ENCODE measurements at places on chromosomes 1 and 21.
A peak's percentile ranks its signal among the peaks of the same experiment; 100 is the strongest.

DNA sequence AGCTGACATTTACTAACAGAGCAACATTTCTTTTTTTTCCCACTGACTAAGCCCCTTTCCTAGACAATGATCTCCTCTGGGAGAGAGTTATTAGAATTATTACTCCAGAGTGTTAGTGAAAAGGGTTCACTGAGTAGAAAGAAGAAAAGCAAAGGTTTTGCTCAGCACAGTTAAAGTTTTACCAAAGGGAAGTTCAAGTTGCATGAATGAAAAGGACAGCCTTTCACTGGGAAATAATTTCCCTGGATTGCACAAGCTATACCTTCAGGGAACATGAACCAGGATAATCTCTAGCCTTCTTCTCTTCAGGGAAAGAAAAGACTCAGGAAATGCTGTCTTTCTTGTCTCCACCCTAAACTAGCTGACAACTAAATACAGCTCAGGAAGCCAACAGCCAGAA, 71.4 kb upstream of the ESRRG start:
- no peak for DNase-seq

DNA sequence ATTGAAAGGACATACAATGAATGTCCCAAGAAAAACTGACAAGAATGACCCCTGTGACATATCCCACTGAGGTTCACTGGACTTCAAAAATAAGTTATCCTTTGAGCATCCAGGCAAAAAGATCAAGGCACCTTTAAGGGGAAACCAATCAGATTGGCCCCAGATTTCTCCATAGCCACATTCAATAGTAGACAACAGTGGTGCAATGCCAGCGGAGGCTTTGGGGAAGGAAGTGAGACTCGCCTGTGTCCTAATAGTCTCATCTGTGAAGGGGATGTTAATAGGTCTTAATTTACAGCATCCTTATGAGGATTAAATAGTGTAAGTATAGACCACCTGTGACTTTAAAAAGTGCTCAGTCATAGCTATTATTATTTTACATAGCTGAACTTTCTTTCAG, 21.5 kb downstream of the RPL5 start:
- DNase-seq, result no peak

DNA sequence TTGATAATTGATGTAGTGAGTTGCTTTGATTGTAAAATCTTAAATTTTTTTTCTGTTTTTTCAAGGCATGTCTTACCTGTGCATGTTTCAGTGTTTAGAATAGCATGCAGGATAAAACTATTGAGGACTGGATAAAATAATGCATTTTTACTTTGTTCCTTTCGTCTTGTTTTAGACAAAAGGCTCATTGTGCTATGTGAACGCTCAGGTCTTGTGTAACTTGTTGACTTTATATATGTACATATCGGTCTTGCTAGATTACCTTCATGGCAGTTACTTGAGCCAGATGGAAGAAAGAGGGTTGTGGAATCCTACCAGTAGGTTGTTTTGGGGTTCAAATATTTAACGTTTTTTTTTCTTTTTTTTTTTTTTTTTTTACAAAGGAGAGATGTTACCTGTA, 7.0 kb downstream of the NFIA start:
- DNase-seq, result no peak

DNA sequence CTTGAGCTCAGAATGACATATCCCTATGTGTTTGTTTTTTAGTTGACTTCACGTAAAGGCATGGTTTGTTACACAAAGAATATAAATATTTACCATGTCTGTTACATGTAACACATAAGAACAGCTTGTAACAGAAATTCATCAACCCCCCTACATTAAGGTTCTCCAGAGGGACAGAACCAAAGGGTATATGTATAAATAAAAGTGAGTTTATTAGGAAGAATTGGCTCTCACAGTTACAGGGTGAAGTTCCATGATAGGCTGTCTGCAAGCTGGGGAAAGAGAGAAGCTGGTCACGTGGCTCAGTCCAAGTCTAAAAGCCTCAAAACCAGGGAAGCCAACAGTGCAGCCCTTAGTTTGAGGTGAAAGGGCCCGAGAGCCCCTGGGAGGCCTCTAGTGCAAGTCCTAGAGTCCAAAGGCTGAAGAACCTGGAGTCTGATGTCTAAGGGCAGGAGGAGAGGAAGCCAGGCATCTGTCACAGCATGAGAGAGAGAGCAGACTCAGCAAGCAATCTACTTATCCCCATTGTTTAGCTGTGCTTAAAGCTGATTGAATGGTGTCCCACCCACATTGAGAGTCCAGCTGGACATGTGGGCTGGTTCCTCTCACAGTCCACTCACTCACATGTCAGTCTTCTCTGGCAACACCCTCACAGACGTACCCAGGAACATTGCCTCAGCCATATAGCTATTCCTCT, 15.8 kb downstream of the THRAP3 start:
- DNase-seq, result no peak

DNA sequence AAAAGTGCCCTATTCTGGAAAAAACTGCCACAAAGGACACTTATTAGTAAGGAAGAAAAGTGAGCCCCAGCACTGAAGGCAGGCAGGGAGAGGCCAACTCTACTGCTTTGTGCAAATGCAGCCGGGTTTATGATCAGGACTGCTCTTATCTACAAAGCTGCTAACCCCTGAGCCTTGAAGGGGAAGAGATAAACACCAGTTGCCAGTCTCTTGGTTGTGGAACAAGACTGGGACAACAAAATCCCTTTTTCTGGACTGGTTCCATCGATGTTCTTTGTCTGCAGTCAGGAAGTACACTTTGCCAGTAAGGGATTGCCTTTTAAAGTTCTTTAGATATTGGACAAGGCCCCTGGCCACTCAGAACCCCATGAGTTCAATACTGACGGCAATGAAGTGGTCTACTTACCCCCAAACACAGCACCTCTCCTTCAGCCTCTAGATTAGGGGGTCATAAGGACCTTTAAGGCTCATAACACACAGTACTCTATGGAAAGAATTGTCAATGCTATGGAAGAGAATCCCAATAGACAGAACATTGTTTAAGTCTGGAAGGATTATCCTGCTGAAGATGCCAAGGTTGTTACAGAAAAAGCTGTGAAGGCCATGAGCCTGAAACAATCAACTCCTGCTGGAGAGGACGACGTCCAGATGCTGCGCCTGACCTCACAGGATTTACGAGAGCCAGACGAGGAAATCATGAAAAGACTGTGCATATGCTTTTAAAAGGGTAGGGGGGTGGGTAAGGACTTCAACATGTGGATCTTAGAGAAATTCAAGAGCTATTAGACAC, 43.6 kb downstream of the GNB1 start:
- peak; percentile 59 for DNase-seq

GRCh38 chr1:53410100-53410541, 49.1 kb upstream of the DMRTB1 start:
- DNase-seq, result peak; percentile 66

DNA sequence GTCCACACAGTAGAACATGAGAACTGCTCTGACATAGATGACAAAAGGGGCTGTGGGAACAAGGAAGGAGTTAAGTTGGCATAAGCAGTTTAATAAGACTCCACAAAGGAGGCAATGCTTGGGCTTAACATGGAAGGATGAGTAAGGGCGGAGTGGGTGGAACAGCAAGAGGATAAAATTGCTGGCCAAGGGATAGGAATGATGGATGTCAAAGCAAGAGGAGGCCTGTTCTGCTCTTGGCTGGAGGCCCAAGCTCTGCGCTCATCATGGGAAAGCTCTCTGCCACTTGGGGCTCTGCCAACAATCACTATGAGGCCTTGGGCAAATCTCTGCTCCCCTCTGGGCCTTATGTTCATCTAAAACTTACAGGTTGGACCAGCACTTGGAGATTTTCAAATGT, 98.3 kb upstream of the CAMK1G start:
- DNase-seq, result no peak

DNA sequence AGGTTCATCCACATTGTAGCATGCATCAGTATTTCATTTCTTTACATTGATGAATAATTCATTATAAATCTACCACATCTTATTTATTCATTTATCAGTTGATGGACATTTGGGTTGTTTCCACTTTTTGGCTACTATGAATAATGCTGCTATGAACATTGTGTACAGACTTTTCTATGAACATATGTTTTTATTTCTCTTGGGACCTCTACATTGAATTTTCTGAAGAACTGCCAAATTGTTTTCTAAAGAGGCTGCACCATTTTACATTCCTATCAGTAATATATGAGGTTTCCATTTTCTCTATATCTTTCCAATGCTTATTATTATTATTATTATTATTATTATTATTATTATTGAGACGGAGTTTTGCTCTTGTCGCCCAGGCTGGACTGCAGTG, 81.3 kb upstream of the SELENON start:
- DNase-seq, result no peak

GRCh38 chr1:210321552-210321951, 7.2 kb upstream of the HHAT start:
- DNase-seq, result no peak

DNA sequence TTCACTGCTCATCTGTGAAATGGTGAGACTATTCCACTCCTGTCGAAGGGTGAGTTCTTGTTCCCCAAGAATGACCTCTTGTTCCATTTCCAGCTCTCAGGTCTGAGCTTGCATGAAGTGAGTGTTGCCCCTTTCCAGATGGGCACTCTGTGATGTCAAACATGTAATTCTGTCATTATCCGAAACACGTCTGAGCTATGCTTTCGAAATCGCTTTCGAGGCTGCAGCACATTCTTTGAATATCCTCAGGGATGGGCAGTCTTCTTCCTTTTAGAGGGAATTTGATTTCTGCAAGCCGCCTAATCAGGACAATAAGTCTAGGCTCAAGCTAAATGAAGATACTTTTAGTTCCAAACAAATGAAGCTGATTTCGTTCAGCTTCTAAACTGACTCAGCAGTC, 15.1 kb downstream of the NFASC start:
- no peak for DNase-seq

DNA sequence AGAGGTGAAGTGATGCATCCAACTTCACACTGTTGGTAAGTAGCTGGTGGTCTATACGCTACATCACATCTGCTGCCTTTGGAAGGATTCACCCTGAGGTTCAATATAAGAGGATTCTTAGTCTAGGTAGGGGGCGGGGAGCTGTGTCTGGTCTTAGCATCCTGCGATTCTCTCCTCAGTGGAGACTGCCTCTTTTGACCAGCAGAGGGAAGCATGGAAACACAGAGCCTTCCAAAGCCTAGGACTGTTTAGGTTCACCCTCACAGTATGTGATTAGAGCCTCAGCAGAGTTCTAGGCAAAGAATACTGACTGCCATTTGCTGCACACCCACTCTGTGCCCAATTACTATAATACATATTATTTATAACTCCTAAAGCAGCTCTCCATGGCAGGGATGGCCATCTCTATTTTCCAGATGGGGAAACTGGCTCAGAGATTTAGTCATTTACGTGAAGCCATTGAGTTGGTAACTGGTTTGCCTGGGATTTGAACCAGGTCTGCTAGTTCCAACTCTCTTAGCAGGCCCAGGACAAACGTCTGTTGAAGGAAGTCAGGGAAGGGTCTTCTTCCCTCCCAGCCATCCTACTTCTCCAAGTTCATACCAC, 28.9 kb upstream of the EFCAB14 start:
- DNase-seq, result peak; percentile 86

DNA sequence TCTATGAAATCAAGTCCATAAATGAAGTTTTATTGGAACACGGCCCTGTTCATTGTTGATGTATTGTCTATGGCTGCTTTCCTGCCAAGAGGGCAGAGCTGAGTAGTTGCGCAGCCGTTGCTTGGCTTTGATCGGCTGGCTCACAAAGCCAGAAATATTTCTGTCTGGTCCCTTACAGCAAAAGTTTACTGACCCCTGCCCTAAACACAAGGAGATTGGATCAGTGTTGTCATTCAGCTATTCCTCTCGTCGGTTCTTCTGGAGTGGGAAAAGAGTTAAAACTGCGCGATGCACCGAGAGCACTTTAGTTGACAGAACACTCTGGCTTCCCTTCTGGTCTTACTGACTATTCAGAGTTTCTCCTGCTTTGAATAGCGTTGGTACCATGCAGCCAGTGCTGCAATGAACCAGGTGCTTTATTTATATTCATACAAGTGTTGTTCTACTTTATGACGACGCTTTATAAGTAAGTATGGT, 868 bp downstream of the ZBTB40 start:
- DNase-seq, result no peak

DNA sequence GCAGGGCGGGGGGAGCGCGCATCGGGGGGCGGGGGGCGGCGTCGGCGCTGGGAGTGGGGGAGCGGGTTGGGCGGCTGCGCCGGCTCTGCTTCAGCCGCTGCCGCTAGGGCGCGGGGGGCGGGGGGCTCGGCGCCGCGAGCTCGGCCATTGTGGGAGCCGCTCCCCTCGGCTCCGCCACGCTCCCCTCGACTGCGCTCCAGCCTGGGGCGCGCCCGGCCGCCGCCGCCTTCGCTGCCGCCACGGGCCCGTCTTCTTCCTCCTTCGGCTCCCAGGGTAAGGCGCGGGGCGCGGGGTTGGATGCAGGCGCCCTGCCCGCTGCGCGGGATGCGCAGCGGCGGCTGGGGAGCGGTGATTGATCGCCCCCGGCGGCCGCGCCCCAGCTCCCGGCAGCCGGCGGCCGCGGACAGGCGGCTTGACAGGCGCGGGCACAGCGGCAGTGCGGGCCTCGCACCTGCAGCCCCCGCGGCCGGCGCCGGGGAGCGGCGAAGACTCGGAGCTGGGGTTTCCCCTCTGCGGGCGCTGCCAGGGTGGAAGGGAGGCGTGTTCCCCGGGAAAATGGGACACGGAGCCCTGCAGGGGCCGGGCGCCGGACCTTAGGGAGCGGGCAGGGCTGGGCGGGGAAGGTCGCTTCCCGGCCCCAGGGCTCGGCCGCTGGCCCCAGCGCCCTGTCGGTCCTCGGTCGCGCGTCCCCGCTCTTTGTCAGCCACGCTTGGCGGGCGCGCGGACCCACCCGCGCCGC, 55.3 kb downstream of the NDUFS5 start:
- DNase-seq, result no peak

- DNase-seq, result no peak
Measured at GRCh38 chr1:83839566-83840173, 159.3 kb downstream of the TTLL7 start.

- peak; percentile 11 for DNase-seq
Measured at GRCh38 chr1:225044258-225044657, 114.8 kb downstream of the DNAH14 start.

DNA sequence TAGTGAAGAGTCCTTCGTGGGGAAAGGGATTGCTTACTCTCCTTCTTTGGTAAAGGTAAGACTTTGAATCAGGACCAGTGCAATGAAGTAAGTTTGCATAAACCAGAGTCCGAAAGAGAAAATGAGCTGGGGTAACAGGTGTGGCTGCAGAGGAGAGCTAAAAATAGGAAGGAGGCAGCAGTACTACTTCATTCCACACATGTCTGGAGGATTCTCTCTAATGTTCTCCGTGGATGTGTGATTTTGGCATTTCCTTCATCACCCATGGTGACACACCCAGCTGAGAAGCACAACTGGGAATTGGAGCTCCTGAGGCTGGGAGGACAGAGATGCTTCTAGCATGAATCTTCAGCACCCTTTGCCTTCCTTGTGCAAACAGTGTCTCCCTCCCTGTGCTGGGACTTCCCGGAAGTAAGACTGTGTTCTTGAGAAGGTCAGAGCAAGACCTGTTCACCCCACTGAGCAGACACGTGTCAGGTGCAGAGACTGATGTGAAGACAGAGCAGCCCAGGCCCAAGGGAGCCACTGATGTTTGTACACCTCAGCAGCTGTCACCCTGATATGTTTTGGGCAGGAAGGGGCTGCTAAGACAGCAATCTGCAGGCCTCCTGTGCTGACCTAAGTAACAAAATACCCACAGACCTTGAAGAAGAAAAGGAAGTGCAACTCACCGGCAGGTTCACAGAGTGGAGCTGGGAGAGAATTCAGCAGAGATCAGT, 13.3 kb downstream of the FCRL1 start:
- no peak for DNase-seq

All from mesendoderm (in vitro differentiated cells).